Stimulated activated CD4-positive, alpha-beta T cell treated with anti-CD3 and anti-CD28 coated beads, Interleukin-12 subunit alpha, Interleukin-12 subunit beta, amount 100 ng/mL, for 48 hours (primary cell): ENCODE measurements at places on chromosomes 1 and 21.

DNA sequence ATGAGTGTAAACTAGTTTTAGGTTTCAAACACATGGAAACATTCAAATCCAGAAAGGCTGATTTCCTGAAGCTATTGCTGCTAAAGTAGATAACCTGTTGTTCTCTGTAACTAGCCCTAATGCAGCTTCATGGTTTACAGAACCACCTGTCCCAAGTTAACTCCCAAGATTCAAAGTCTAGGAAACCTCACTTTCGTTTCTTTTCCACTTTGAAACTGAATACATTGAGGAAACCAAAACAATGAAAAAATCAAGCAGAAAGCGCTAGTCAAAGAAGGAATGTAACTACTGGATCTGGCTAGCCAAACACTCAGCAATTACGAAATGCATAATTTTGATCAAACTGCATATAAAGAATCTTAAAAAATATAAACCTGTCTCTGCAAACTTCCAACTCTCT lies 17.8 kb downstream of the SLC16A1 start:
- DNase-seq = no peak

- no peak for DNase-seq
Observed at GRCh38 chr1:171718848-171719247, 23.0 kb downstream of the VAMP4 start.

DNA sequence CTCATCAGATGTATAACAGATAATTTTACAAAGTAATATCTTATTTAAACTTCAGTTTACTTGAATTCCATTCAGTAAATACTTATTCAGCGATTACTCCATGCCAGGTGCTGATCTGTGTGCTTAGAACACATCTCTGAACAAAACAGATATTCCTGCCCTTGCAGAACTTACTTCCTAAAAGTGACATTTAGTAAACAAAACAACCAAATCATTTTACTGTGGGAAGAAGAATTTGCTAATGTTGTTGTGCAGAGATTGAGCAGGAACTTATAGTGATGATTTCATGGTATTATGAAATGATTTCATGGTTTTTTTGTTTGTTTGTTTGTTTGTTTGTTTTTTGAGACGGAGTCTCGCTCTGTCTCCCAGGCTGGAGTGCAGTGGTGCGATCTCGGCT lies 39.3 kb upstream of the WLS start:
- no peak for DNase-seq

- DNase-seq = no peak
Observed at GRCh38 chr1:46203738-46204405, 738 bp downstream of the LURAP1 start.

- no peak for DNase-seq
Observed at GRCh38 chr1:157034137-157034800, 11.3 kb downstream of the ARHGEF11 start.

GRCh38 chr1:1122981-1123480 lies 7.1 kb upstream of the C1orf159 start:
- DNase-seq = no peak

GRCh38 chr1:206524739-206525364 lies 17.5 kb downstream of the RASSF5 start:
- no peak for DNase-seq

GRCh38 chr1:180229483-180230415 lies at the start of gene LHX4:
TSS of gene LHX4 (plus strand) at chr1:180230264. CDS start at chr1:180230530, 266 bp downstream.
- DNase-seq = no peak

DNA sequence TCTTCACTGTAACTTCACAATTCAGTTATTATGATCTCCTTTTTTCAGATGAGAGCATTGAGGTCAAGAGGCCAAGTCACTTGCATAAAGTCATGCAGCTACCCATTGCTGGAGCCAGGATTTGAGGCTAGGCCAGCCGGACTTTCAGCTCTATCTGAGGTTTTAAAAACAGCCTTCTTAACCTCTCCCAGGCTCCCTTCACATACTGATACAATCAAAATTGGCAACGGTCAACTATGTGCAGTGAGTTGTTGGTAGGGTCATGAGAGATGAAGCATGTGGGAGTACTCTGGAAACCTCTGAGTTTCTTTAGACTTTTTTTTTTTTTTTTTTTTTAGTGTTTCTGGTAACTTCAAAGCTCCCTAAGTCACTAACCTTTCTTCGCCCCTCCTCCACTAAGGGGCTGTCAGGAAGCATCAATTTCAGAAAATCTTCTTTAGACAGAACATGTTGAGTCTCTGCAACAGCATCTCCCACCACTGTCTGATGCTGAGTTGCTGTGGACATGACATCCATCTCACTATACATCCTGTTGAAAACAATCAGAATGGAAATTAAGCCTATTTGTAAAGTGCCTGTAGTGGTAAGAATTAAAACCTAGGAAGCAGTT lies 201.8 kb downstream of the SIPA1L2 start:
- no peak for DNase-seq

DNA sequence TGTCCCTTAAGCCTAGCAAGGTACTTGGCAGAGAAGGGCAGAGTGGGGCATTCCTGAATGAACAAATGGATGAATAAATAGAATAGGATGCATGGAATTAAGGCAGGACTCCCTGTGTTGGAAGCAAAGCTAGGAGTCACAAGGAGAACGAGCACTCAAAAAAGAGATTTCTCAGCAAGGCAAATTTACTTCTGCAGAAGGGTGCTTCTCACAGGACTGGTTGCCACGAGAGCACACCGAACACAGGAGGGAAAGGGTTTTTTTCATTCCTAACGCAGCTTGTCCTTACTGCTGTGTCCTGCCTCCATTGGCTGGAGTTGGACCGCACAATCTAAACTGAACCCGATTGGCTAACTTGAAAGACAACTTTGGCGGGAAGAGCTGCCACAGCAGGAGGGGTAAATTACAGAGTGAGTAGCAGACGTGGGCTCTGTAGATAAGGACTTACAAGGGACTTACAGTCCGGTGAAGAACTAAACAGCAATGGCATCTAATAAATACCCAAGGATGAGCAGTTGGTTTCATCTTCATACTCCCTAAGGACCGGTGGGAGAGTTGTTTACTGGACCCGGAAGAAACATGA lies 52.4 kb downstream of the KIF26B start:
- no peak for DNase-seq

GRCh38 chr1:207414606-207415108 lies 39.5 kb upstream of the CR2 start:
- no peak for DNase-seq

GRCh38 chr1:236421022-236421421 lies 26.9 kb downstream of the EDARADD start:
- DNase-seq = no peak

DNA sequence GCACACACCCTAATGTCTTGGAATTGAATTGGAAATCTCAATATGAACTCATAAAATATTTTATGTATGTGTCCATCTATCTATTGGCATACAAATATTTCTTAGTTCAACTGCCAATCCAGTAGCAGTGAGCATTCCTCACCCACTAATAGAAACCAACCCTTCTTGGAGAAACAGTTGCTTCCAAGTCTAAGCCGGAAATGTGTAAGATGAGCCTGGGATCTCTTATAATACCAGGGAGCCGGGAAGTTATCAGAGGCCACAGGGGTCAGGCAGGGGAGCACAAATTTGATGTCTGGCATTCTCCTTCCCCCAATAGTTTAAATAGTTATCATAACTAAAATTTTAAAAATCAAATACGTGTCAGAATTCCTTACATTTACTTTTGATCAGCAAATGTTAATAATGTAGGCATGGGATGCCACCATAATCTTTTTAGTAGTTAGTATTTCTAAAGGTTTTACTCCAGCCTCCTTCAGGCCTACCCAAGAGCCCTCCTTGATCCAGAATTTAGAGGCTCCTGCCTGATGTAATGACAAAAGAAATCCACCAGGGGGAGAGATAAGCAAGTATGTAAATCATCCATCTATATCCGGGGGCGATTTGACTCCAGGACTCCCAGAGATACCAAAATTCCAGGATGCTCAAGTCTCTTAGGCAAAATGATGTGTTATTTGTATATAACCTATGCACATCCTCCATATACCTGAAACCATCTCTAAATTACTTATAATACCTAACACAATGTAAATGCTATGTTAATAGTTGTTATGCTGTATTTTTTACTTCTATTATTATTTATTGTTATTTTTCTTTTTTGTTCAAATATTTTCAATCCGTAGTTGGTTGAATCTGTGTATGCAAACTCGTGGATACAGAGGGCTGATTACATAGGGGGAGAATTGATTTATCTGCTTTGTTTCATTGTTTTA lies 218.7 kb upstream of the COA6 start:
- no peak for DNase-seq

DNA sequence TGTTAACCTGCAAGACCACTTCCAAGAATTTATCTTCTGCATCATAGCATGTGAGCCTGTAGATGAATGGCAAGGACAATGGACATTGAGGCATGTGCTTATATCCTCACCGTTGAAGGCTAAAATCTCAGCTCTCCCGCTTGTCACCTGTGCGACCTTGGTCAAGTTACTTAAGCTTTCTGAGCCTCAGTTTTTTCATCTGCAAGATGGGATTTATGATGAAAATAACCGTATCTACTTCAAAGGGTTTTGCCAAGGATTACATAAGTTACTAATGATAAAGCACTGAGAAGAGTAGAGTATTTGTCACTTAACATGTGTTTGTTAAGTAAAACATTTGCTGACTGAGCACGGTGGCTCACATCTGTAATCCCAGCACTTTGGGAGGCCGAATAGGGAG lies 14.9 kb downstream of the RAP1GAP start:
- no peak for DNase-seq

DNA sequence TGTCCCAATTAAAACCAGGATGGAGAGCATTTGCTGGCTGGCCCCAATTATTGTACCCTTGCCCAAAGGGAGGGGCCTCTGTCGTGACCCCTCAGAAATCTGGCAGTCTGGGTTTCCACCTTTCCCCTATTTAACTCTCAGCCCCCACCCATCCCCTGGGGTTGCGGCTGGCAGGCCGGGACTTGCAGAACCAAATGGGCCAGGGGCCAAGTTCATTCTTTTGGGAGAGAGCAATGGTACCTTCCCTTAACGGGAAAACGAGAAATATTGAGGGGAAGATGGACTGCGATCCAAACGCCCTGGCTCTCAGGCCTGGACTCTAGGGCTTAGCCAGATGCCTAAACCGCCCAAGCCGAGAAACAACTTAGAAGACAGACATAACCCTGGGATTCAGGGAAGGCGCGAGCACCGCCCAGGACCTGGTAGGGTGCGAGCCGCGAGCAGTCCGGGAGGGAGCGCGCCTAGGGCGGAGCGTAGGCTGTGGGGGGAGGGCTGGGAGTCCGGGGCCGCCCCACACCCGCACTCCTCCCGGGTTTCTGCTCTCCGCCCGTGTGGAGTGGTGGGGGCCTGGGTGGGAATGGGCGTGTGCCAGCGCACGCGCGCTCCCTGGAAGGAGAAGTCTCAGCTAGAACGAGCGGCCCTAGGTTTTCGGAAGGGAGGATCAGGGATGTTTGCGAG lies at the start of gene SLC27A3:
Gene SLC27A3, plus strand, starts transcription at position 628 of the 678 bp plus-strand sequence. CDS start 91 bp downstream, outside the sequence.
- DNase-seq = no peak

DNA sequence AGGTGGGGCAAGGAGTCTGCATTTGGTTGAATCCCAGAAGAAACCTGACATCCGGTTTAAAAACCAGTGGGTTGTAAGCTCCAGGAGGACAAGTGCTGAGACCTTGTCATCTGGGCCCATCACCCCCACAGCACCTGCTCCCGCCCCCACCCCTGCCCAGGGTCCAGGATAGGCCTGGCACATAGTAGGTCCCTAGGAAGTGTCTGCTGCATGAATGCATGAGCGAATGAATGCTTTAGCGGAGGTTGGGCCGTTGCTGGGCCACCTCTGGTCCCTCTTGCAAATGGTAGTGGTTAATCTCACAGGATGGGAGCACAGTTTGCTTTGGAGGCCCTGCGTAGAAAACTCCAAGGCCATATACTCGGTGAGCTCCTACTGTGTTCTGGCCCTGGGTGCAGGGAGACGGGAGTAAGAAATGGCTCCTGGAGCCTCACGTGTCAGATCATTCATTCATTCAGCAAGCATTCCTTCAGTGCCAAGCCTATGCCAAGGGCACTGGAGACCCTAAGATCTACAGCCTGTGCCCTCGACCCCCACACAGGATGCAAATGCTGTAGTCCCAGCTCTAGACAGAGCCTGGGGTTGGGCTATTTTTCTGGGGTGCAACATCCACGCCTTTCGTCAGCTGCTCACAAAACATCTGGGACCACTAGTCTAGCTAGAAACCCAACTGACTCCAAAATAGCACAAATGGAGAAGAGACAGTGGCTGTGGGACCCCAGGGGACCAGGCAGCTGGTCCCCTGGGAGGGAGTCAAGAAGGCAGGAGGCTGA lies 28.9 kb downstream of the EPHA2 start:
- DNase-seq = no peak

DNA sequence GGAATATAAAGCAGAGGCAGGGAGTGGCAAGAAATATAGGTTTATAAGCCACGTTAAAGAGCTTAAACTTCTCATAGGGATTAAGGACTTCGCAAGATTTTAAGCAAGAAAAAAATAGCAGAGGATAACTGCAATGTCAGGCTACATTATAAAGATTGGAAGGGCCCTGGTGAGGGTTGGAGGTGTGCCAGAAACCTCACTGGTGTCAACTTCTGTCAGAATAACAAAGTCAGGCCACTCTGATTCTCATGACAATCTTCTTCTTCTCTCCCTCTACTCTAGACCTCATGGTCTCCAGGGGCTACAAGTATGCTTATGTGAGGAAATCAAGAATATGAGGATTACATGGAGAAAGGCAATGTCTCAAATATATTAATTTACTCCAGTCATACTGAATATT lies 32.6 kb upstream of the FMO2 start:
- no peak for DNase-seq

GRCh38 chr1:107422901-107423300 lies 282.1 kb downstream of the NTNG1 start:
- DNase-seq = no peak

- no peak for DNase-seq
Observed at GRCh38 chr1:94769551-94769950, 50.6 kb upstream of the SLC44A3 start.

GRCh38 chr1:100629391-100629790 lies 90.2 kb upstream of the VCAM1 start:
- DNase-seq = no peak

GRCh38 chr1:5142389-5142788 lies 488.0 kb downstream of the AJAP1 start:
- DNase-seq = no peak

- no peak for DNase-seq
Observed at GRCh38 chr1:116740296-116740695, 13.9 kb upstream of the CD2 start.
